ENCODE measurements at places on chromosomes 16 and 17.

- no peak for DNase-seq
Observed at GRCh38 chr17:37312137-37312923, 63.5 kb upstream of the C17orf78 start.

- DNase-seq, result no peak
Observed at GRCh38 chr17:31918701-31919128, 17.2 kb upstream of the UTP6 start.

- DNase-seq, result no peak
Observed at GRCh38 chr17:75975757-75976174, 3.2 kb downstream of the ACOX1 start.

GRCh38 chr16:72092832-72093447 lies 480 bp downstream of the TXNL4B start:
- DNase-seq, result no peak

GRCh38 chr17:12693640-12694039 lies 27.9 kb downstream of the MYOCD start:
- no peak for DNase-seq

DNA sequence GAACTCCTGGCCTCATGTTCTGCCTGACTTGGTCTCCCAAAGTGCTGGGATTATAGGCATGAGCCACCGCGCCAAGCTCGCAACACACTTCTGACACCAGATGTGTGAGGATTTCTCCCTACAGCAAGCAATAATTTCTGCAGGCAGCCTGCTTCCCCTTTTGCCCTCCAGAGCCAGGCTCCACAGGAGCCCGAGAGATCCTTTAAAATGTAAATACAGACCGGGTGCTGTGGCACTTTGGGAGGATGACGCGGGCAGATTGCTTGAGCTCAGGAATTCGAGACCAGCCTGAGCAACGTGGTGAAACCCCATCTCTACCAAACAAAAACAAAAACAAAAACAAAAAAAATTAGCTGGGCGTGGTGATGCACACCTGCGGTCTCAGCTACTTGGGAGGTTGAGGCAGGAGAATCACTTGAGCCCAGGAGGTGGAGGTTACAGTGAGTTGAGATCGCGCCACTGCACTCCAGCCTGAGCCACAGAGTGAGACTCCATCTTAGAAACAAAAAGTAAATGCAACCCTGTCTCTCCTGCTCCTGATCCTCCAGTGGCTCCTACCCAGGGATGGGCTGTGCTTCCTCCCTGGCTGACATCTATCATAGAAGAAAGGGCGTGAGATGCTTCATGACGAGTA lies 14.7 kb downstream of the C16orf96 start:
- DNase-seq, result no peak

GRCh38 chr17:44749076-44749979 lies 9.5 kb upstream of the ADAM11 start:
- DNase-seq, result no peak

- no peak for DNase-seq
Observed at GRCh38 chr16:55622272-55622671, 33.5 kb upstream of the SLC6A2 start.

Measured in HuH-7.5 (cell line).